Forelimb muscle (tissue), 1 donor: ENCODE measurements at places on chromosomes 6 and 20.

DNA sequence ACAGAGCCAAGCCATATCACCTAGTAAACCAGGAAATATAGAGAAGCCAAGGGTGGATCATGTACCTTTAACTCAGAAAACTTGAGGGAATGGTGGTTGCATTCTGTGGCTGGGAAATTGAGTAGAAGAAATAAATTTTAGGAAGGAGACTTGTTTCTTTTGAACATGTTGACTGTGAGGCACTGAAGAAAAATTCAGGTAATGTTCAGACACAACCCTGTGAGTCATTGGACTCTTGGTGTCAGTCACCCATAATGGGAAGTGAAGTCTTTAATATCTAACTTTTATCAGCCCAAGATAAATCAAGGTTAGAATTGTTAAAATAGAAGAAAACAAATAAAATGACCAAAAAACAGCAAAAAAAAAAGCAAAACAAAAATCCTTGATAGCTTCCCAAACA, 98.8 kb upstream of the GRIK2 start:
- DNase-seq, result no peak

GRCh38 chr6:56751604-56752003, 108.9 kb upstream of the DST start:
- no peak for DNase-seq

GRCh38 chr20:60310560-60311349, 352.5 kb downstream of the CDH26 start:
- DNase-seq, result no peak

DNA sequence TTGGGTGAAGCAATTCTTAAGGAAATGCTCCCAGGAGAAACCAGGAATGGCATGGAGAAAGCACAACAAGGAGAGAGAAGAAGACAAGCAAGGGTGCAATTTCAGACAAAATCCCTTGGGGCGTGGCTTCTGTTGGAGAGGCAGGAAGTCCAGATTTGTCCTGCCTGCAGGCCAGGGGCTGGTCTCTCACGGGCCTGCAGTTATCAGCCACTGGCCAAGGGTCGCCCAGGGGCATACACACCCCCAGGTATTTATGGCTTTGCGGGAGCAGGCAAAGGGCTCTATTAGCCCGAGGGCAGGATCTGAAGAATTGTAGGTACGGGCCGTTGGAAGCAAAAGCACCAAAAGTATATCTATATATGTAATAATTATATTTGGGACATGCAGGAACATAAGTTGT, 87.7 kb downstream of the IYD start:
- no peak for DNase-seq

GRCh38 chr20:11880680-11881079, 37.0 kb upstream of the BTBD3 start:
- DNase-seq, result no peak

DNA sequence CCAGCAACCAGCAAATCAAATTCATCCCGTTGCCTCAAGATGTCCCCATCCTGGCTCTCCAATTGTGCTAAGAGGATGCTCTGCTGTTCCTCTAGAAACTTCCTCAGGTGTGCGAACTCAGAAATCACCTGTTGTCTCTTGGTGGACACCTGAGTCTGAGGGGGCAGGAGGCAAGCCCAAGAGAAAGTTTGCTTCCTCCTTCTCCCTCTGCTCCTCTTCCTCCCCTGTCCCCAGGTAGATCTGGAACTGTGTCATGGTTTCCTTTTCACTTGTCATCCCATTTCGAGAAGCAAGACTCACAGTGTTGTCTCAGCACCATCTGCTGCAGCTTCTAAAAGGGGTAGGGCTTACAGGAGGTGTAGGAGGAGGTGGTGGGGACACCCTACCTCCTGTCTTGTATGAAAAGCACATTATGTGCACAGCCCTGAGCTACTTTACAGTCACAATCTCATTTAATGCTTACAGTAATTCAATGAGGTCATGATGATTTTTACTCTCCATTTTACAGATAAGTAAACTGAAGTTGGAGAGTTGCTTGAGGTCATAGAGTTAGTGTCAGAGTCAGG, 2.5 kb downstream of the TRIM10 start:
- DNase-seq, result no peak

DNA sequence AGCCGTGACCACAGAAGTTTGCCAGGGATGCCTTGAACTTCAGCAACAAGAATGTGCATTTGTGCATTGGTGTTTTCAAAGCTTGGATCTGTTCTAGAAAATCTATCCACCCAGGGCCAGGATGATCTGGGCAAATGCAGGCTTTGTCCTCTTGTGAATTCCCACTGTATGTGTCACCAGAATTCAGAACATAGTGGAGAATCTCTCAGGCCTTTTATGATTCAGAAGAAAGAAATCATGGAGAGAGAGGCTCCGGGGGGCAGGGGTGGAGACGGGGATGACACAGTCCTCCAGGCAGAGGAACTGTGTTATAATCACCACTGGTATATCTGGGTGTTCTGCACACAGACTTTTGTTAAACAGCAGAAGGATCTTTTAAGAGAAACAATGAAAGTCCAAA, 304.1 kb downstream of the CDH4 start:
- no peak for DNase-seq
